ENCODE measurements at places on chromosomes 1 and 21.

DNA sequence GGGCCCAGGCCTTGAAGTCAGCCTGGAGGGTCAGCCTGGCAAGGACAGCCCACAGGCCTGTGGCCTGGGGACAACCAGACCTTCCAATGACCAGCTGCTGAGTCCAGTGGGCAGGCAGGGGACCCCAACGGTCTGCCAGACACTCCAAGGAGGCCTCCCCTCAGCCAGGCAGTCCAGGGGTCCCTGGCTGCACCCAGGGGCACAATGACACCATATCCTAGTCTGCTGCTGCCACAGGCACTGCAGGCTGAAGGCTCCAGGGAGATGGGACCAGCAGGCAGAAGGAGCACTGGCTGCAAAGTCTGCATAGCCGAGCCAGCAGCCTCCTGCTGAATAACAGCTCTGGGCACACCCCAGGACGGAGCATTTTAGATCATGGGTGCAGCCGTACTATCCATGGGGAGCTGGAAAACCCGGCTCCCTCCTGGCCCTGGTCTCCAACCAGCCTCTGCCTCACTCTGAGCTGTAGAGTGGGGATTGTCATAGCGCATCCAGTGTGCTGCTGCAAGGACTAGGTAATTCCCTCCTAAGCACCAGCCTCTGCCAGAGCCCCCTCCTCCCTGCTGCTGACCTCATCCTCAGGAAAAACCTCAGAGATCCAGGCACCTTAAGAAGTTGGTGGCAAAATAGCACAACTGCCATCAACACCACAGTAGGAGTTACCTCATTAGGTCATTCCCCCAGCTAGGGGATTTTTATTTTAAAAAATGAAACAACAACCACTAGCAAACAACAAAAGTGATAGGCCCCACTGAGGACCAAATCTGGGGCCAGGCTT lies 4.8 kb upstream of the LAPTM5 start:
- DNase-seq = no peak

DNA sequence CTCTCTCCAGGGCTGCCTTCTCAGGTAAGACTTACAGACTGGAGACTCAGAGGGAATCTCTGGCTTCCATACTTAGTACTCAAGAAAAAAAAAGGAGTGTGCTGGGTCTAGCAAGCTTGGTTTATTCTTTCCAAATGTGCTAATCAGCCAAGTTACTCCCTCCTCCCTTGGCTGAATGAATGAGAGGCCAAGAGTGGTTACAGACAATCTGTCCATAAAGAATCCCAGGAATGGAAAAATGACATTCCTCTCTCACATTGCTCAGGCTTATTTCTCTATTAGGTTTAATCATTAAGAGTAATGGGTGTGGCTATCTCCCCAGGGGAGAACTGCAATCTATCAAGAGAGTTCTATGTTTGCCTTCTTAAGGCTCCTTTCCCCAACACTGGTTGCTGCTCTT lies 547.3 kb upstream of the PLXNA2 start:
- no peak for DNase-seq

DNA sequence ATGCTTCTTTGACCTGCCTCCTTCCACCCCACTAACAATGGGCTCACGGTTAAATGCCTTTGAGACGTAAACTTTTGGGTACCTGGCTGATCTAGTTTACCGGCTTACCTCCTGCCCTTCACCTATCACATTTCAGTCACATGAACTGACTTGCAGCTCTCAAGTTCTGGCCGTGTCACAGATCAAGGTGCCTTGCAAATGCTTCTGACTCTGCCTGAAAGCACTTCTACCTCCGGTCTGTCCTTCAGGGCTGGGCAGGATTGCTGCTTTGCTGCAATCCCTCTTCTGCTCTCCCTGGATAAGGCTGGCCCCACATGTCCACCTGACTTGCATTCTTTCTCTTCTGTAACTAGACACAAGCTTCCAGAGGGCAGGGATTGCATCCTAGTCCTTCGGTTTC lies 69.0 kb downstream of the GRIK1 start:
- no peak for DNase-seq

DNA sequence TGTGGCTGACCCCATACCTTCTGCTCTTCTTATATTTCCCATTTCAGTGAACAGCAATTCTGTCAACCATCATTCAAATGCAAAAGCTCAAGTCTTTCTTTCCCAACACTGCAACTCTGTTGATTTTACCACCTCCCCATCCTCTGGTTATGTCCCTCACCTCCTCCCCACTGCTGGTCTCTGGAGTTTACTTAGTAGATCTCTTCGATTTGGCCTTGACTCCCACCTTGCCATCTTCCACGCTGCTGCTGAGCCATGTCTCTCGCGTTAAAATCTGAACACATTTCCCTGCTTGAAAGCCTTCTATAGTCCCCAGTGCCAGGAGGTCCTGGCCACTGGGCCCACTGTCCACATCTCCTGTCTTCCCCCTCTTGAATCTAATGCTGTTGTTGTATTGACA lies 125.5 kb downstream of the RUNX1 start:
- no peak for DNase-seq

DNA sequence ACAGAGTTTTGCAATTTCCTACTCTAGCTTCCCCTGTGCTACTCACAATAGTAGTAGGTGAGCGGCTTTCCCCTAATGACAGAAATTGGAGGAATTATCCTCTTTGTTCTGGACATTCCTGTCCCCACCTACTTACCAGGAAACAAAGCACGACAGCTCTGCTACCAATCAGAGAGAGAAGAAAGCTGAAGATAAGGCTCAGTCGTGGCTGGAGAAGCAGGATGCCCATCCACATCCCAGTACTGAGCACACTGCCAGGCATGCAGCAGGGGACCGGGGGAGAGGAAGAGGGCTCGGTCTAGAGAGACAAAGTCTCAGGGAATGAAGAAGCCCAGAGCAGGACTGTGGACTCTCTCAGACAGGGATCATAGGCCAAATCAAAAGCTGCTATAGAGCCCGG lies 134.1 kb upstream of the KRTAP19-8 start:
- DNase-seq = no peak

- DNase-seq = no peak
Observed at GRCh38 chr1:12678350-12678749, 34.5 kb downstream of the AADACL4 start.

DNA sequence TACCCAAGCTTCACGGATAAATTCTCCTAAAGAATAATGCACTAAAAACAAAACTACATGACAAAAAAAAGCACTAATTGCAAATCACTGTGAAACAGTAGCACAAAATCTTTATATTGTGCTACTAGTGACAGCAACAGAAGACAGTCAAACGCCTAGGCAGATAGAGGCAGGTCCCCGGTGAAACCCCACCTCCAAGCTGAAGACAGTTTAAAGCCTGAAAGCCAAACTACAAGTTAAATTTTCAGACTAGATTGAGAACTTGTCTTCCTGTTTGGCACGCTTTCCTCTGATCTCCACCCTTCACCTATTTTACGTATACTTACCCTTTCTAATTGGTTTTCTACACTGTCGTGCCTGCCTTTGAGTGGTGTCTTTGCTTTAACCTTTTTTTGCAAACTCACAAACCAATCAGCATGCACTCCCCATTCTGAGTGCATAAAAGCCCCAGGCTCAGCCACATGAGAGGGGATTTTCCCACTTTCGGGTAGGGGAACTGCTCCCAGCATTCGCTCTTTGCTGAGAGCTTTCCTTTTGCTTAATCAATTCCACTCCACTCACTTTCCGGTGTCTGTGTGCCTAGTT lies 3.6 kb upstream of the BACH1 start:
- DNase-seq = no peak
